Head of caudate nucleus (tissue), 42 donors: ENCODE measurements at places on chromosomes 6 and 20.

DNA sequence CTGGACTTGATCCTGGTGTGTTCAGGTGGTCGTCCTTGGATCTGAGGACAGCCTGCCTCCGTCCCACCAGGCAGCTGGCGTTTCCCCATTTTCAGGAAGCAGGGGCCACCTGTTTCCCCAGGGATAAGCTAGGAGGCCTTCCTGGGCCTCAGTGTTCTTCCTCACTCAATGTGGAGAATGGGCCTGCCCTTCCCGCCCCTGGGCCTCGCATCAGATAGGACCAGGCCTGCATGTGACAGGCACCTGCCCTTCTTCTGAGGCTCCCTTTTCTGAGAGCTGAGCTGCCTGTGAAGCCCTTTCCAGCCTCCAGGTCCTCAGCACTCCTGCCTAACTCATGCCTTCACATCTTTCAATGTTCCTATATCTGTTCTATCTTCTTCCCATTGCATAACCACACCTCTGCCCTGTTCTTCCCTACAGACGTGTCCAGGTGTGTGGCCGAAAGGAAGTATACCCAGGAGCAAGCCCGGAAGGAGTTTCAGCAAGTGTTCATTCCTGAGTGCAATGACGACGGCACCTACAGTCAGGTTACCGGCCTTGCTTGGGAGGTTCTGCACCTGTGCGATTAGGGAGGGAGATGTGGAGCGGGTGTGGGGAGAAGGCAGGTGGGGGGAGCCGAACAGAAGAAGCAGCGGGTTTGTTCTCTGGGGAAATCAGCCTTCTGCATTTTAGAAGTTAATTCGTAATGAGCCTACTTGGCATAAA is 85.1 kb downstream of the SMOC2 start:
- DNase-seq, result no peak

- DNase-seq, result no peak
These were observed 122.6 kb downstream of the EDN3 start for GRCh38 chr20:59422872-59423544.

DNA sequence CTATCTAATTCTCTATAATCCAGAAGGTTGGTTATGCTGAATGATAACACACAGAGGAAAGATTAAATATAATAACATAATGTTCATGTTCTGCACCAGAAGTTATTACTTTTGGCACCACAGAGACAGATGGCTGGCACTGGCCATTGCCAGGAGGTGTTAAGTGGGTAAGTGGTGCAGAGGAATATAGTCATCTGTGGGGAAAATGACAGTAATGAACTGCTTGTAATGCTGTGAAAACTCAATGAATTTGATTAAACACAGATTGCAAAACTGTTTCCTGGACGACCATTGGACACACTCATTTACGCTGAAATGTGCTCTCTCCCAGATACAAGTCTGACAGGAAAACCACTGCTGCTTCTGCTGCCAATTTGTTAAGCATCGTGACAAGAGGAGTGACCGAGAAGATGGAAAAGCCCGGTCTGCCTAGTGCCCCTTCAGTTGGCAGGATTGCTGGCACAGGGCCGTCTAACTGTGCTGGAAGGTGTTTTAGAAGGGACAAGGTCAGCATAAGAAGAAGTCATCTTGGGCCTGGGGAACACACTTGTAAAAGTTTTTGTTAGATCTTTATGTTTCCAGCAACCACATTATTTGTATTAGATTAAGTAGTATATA is 567.4 kb downstream of the CBLN4 start:
- no peak for DNase-seq

- DNase-seq, result no peak
These were observed 287.1 kb downstream of the GMDS start for GRCh38 chr6:1958257-1958656.

DNA sequence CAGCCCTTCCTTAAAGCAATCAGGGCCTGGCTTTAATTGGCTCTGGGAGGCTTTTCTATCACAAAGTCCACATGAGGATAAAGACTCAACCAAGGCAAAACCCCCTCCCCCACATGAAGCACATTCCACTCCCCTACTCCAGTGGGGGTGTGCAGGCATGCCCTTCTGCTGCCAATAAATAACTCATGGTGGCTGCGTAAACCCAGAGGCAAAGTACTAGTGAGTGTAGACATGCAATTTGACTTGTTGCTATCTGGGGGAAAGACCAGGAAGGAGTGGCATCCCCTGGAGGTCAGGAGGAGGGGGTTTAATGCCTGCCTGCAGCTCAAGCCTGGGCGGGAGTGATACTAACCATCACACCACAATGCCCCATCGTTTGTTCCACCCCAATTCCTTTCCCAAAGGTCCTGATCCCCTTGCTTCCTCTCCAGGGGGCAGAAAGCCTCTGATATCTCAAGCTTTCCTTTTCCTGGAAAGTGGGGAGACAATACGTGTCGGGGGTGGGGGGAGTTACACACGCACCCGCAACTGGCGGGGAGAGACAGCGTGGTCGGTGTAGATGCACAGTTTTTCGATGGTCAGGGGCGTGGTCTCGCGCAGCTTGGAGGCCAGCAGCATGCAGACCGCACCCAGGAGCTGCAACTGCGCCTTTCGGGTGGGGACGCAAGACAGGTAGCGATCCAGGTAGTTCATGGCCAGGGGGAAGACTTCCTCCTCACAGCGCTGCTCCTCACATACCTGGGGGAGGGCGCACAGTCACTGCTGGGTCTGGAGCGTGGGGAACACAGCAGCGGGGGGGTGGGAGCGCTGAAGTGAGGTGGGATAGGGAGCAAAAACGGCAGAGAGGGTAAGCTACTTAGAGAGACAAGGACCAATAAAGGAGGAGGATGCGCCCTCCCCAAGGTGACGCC is 1.5 kb downstream of the CCND3 start:
- peak; percentile 30 for DNase-seq

GRCh38 chr6:39714802-39715201 is 10.4 kb downstream of the KIF6 start:
- DNase-seq, result no peak

GRCh38 chr6:23272536-23272935 is 703.2 kb downstream of the HDGFL1 start:
- DNase-seq, result no peak
